ENCODE measurements at places on chromosomes 2 and 18.

DNA sequence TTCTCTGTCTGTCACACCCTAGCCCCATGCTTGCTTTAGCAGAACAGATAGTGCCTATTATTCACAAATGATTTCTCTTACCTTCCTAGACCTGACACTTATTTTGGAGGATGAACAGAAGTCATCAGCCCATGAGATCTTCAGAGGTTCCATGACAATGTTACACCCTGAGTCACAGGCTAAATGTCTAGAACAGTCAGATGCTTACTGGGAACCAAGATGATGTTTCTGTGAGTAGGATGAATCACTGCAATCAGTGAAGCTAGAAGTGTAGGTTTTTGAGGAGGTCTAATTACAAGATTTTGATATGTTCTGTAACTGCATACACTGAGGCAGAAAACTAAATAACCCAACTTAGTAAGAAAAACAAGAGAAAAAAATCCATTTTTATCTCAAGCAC lies 123.0 kb upstream of the THUMPD2 start:
- DNase-seq, result no peak

GRCh38 chr2:133886735-133887675 lies 318.7 kb upstream of the NCKAP5 start:
- peak; percentile 50 for DNase-seq

GRCh38 chr2:134127496-134127895 lies 126.4 kb upstream of the MGAT5 start:
- no peak for DNase-seq

GRCh38 chr18:50902797-50903196 lies 23.9 kb downstream of the ME2 start:
- DNase-seq, result no peak

DNA sequence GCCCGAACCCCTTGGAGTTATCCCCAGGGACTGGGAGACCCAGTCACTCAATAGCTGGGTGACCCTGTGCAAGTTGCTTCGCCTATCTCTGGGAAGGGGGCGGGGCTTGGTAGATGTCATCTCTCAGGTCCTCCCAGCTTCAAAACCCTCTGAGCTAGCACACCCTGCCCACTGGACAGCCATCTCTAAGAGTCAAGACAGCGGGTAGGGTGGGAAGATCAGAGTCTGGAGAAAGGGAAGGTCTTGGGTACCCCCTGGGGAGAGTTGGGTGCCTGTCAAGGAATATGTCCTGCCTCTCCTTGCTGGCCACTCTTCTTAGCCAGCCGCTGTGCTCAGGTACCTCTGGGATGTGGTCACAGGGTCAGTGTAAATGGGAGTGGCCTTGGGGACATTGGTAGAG lies 8.0 kb downstream of the GLI2 start:
- no peak for DNase-seq

- DNase-seq, result no peak
These were observed 11.2 kb downstream of the SAP130 start for GRCh38 chr2:128016620-128017019.

- no peak for DNase-seq
These were observed 37.5 kb downstream of the TBC1D8 start for GRCh38 chr2:101113441-101114267.

- DNase-seq, result no peak
These were observed 262.6 kb upstream of the HS6ST1 start for GRCh38 chr2:128580988-128581848.

- DNase-seq, result no peak
These were observed 70.2 kb downstream of the TMEFF2 start for GRCh38 chr2:192124571-192124970.

DNA sequence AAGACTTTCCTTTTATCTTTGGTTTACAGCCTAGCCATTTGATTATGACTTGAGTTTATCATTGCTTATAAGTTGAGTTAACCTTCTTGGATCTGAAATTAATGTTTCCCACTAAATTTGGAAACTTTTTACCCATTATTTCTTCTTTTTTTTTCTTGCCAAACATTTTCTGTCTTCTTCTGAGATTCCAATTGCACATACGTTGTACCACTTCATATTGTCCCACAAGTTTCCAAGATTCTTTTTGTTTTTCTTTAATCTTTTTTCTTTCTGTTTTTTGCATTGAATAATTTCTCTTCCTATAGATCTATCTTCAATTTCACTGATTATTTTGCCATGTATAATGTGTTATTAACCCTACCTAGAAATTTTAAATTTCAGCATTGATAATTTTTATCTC lies 18.6 kb downstream of the LONRF2 start:
- DNase-seq, result no peak

DNA sequence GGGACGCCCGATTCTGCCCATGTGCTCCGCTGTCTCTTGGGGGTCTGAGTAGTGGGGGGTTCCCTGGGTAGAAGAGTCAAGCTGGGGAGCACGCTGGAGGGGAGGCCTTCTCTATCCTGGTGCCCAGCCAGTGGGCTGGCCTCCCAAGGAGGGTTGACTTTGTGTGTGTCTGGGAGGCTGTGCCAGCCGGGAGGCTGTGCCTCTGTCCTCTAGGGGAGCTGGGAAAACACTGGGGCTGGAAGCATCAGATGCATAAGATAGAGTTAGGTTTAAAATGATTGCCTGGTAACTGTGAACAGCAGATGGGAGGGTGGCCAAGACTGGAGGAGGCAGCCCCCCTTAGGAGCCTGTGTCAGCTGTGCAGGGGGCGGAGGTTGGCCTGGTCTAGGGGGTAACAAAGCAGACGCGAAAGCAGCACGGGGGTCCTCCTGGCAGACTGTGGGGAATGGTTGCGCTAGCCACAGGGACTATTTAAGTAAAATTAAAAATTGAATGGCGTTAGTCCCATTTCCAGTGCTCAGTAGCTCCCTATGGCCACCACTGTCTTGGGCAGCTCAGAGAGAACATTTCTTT lies 1.3 kb downstream of the ING5 start:
- DNase-seq, result no peak

DNA sequence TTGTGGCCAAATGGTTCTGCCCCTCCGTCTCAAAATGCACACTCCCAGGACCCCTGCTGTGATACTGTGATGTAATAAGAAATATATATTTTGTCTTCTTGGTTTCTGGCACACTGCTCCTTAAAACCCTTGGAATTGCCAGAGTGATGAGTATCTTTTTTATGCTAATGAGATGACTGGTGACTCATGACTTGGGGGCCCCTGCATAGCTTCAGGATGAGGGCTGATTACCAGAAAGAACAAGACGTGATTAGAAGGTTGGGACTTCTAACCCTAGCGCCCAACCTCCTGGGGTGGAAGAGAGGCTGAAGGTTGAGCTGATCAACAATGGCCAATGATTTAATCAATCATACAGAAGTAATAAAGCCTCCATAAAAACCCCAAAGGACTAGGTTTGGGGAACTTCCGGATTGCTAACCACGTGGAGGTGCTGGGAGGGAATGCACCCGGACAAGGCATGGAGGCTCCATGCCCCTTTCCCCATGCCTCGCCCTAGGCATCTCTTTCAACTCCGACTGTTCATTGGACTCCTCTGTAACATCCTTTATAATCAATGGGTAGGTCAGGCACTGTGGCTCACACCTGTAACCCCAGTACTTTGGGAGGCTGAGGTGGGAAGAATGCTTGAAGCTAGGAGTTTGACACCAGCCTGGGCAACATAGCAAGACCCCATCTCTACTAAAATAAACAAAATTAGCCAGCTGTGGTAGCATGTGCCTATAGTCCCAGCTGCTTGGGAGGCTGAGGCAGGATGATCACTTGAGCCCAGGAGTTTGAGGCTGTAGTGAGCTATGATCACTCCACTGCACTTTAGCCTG lies 89.1 kb downstream of the HS1BP3 start:
- DNase-seq, result no peak

GRCh38 chr2:166958986-166959481 lies 70.8 kb downstream of the XIRP2 start:
- no peak for DNase-seq

- DNase-seq, result no peak
These were observed 198.9 kb downstream of the ACKR3 start for GRCh38 chr2:236768393-236769140.

DNA sequence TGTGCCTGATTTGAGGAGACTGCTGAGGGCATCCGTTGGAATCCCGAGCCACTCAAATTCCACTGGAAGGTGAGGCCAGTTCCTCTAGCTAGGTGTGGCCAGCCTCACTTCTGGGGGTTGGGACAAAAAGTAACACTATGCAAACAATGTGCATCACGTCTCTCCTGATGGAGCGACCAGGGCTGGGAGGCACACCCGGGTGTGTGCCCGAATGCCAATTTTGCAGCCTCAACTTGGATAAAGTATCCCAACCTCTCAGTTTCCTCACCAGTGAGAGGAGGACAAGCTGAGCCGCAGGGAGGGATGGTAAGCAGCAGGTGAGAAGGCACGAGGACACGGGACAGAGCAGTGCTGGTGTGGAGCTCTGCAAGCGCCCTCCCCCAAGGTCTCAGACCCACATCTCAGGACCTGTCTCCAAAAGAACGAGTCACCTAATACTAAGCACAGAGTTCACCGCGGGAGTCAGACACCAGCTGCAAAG lies 218.3 kb downstream of the HAUS1 start:
- DNase-seq, result no peak

DNA sequence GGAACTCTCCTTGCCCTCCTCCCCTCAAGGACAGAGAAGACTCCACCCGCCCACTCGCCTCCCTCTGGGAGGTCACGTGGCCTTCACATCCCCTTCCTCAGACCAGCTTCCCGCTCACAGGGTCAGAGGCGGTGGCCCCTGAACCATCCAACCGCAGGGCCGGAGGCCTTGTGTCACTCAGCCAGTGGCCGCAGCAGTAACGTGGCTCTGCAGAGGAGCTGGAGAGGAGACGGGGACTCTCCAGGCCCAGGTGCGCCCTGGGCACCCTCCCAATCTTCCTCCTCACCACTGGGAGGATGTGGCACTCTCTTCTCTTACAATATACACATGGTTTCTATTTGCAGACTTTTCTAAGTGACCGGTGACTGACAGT lies 161.7 kb downstream of the TWIST2 start:
- no peak for DNase-seq

GRCh38 chr2:108553209-108553919 lies 19.1 kb downstream of the LIMS1 start:
- no peak for DNase-seq

DNA sequence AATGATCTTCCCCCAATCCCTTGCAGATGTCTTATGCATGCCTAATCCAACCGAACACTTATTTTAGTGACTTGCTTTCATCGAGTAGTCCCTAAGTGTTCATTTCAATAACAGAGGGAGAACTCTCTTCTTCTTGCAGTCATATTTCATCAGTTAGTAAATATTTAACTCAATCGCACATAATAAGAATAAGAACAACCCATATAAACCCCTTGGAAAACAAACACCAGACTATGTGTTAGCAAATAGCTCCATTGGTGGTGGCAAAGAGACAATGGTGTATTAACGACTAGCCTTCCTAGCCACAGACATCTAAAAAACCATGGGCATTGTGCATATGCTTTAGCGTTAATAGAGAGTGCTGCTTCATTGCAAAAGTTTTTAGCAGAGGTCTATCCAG lies 725.8 kb downstream of the BCL11A start:
- DNase-seq, result no peak

GRCh38 chr2:122028371-122029100 lies 273.1 kb downstream of the TSN start:
- DNase-seq, result no peak

DNA sequence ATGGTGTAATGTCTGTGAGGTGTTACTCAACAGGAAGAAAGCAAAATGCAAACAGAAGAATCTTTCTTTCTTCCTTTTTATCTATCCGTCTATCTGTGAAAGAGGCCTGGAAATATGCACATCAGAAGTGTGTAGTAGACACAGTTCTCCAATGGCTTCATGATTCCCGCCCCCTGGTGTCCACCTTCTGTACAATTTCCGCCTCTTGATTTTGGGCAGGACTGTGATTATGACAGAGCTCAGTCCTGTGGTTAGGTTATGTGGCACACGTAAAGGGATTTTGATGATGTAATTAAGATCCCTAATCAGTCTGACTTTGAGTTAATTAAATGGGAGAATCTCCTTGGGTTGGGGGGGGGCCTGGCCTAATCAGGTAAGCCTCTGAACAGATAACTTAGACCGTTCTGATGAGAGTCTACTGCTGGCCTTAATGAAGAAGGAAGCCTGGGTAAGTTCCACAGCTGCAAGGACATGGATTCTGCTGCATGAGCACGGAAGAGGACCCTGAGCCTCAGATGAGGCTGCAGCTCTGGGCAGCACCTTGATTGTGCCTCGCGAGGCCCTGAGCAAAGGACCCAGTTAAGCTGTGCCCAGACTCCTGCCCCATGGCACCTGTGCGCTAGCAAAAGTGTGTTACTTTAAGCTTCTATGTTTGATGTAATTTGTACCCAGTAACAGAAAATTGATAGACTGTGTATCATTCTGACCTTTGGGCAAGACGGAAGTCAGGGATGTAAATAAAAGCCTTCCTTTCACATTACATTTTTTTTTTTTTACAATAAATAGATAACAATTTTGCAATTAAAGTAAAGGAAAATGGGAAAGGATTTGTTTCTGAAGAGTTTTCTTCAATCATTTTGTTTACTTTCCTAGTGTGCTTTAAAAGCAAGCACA lies 11.3 kb upstream of the KCNF1 start:
- no peak for DNase-seq

- no peak for DNase-seq
These were observed 94.7 kb downstream of the DOK6 start for GRCh38 chr18:69495338-69495737.

GRCh38 chr2:213995400-213996105 lies 415.3 kb upstream of the VWC2L start:
- DNase-seq, result no peak

DNA sequence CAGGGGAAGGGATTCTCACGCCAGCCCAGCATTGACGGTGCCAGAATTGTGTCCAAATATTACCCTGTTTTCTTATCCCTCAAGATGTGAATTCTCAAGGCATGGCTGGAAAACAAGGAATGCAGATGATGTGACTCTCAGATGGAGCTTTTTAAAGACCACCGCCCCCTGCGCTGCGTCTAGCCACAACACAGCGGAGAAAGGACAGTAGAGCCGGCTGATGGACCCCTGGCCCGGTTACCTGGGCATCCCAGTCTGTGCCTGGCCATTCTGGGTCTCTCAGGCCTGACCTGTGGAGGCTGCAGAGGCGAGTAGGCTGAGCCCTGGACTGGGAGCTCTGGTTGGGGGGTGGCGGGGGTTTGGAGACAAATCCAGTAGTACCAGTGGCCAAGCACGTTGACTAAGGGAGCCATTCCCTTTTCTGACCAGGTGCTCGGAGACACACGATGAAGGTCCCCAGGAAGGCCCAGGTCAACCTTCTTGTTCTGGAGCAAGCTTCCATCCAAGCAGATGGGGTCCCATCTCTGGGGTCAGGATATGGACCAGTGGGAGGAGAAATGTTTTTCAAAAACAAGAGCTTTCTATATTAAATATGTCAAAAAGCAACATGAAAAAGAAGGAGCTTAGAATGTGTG lies 5.3 kb downstream of the CAPN13 start:
- no peak for DNase-seq

GRCh38 chr2:196259507-196260481 lies 88.4 kb upstream of the STK17B start:
- DNase-seq, result no peak
